WTC11 (cell line): ENCODE measurements at places on chromosomes 3 and 15.

DNA sequence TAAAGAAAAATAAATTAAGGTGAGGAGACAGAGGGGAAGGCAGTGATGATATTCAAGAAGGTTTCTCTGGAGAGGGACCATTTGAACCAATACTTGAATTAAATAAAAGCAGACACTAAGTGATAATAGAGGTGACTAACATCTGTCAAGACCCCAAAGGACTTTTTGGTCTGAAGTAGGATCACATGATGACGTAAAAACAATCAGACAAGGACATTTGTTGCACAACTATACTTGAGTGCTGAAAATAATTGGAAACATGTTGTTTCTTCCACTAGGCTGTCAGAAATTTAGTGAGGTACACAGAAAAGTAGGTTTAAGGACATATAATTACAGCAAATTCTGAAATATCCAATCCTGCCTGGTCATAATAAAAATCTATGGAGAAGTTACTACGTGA lies 179.5 kb downstream of the WNT5A start:
- H3K27me3 ChIP-seq: no peaks in the 10 kb centered on the region
- no peak overlapping the region for H3K4me3 ChIP-seq
- DNase-seq: no peak
- H3K27ac ChIP-seq: no peak overlapping the region

GRCh38 chr3:139343895-139344856 lies at the start of gene MRPS22:
Gene MRPS22 (plus strand): TSS chr3:139344020. CDS start chr3:139344027, 7 bp downstream.
- H3K36me3 ChIP-seq: peaks cover 15% of the 10 kb centered on the region
- H3K27me3 ChIP-seq: peaks cover 31% of the 10 kb centered on the region
- H3K4me1 ChIP-seq: no peaks in the 10 kb centered on the region; the same call in 1 of the 2 replicates
- DNase-seq: peak; percentile 74
- H3K4me3 ChIP-seq: no peak within 1 kb of the TSS; the same call in 1 of the 2 replicates
- no peak within 1 kb of the TSS for H3K27ac ChIP-seq

DNA sequence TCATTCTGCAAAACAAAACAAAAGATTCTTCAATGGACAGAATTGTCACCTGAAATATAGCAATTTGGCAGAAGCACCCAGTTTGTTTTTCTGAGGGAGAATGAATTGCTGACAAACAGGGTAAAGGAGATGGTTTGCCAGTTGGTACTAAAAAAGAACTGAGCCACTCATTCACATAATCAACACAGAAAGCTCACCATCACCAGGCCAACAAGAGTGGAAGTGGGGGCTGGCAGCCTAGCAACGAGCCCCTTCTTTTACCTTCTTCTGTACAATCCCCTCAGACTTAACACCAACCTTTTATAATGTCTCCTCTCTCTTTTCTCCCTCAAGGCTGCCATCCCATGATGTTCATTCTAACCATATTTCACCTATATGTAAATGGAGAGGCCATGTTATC lies 5.9 kb downstream of the TOP2B start:
- H3K4me1 ChIP-seq: peaks cover 52% of the 10 kb centered on the region
- H3K4me3 ChIP-seq: no peak overlapping the region
- no peak overlapping the region; the same call in 1 of the 2 replicates for H3K27ac ChIP-seq

GRCh38 chr15:90617171-90617570 lies 87.4 kb downstream of the CRTC3 start:
- H3K27me3 ChIP-seq: no peaks in the 10 kb centered on the region
- DNase-seq: no peak

- peaks cover 24% of the 10 kb centered on the region for H3K4me1 ChIP-seq
- no peak for DNase-seq
- no peaks in the 10 kb centered on the region; the same call in 1 of the 2 replicates for H3K27me3 ChIP-seq
- H3K27ac ChIP-seq: peak overlapping the region; percentile 7; the same call in 1 of the 2 replicates
- peaks cover 18% of the 10 kb centered on the region for H3K36me3 ChIP-seq
Observed at GRCh38 chr3:57943525-57944495, 64.4 kb upstream of the FLNB start.

- peak; percentile 20 for DNase-seq
- H3K27ac ChIP-seq: no peak overlapping the region
- H3K27me3 ChIP-seq: no peaks in the 10 kb centered on the region
- H3K36me3 ChIP-seq: no peaks in the 10 kb centered on the region
- no peaks in the 10 kb centered on the region for H3K4me1 ChIP-seq
- no peak overlapping the region for H3K4me3 ChIP-seq
Observed at GRCh38 chr3:135125171-135125801, 330.2 kb downstream of the EPHB1 start.

DNA sequence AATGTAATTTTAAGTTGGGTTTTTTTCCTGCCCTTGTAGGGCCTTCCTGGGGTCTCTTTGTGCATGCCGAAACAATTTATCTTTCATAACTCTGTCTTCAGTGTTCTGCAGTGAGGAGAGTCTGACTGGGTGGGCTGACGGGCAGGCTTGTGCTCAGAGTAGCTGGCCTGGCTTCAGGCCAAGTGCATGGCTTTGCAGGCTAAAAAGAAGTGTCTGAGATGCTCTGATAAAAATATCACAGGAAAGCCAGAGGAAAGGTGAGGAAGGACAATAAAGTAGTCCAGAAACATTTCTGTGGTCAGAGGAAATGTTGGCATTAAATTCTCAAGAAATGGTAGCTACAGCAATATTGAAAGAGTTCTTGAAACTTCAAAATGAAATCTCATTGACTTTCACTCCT lies 25.5 kb downstream of the ST3GAL6 start:
- H3K4me3 ChIP-seq: no peak overlapping the region
- no peak for DNase-seq
- no peaks in the 10 kb centered on the region for H3K36me3 ChIP-seq
- H3K27ac ChIP-seq: peak overlapping the region; percentile 72; the same call in 1 of the 2 replicates
- H3K4me1 ChIP-seq: peaks cover 4% of the 10 kb centered on the region; the same call in 1 of the 2 replicates
- H3K27me3 ChIP-seq: no peaks in the 10 kb centered on the region

DNA sequence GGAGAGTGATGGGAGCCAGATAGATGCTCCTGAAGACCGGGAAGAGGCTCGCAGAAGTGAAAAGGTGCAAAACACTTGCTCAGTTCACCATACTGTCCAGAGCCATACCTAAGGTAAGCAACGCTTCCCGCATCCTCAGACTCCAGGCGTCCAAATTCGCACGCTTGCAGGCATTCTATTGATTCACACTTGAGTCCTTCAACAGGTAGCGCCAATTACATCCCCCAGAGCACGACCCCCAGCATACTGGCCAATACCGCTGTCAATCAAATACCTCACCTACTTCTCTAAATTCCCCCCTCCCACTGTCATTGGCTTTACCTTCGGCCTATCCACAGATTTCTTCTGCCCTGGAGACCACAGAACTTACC lies 361 bp upstream of the STXBP5L start:
- H3K4me1 ChIP-seq: peaks cover 11% of the 10 kb centered on the region
- peak overlapping the region; percentile 91 for H3K4me3 ChIP-seq
- H3K36me3 ChIP-seq: peaks cover 7% of the 10 kb centered on the region
- DNase-seq: no peak
- peak overlapping the region; percentile 48 for H3K27ac ChIP-seq

- H3K4me1 ChIP-seq: peaks cover 20% of the 10 kb centered on the region
- DNase-seq: peak; percentile 22
- no peak overlapping the region for H3K27ac ChIP-seq
- no peaks in the 10 kb centered on the region for H3K36me3 ChIP-seq
Observed at GRCh38 chr3:63279005-63279841, 1.1 kb downstream of the SYNPR start.

DNA sequence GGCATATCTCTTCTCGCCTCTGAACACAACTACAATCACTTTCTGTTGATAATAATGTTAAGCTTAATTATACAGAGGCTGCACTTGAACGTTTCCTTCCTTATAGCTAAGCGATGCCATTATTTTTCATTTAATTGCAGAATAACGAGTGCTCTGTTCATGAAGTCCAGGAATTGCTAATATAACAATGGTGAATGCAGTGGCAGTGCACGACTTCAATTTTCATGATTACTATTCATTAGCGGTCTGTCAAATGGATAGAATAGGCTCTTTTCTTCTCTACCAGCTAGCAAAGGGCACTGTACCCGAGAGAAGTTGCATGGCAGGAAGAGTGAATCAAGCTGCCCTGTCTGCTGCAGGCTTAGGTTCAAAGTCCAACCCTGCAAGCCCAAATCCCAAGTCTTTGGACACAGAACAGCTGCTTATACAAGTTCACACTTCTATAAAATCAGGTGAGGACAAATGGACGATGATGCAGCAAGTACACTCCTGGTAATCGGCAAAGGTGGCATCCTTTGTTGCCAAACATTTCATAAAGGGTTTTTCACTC lies 75.6 kb downstream of the PDZRN3 start:
- DNase-seq: no peak
- H3K4me3 ChIP-seq: no peak overlapping the region
- 0 out of 2 replicates have a peak, but pooled peaks cover 2% of the 10 kb centered on the region for H3K36me3 ChIP-seq
- H3K4me1 ChIP-seq: peaks cover 22% of the 10 kb centered on the region
- H3K27ac ChIP-seq: no peak overlapping the region
- H3K27me3 ChIP-seq: peaks cover 4% of the 10 kb centered on the region

- no peaks in the 10 kb centered on the region for H3K36me3 ChIP-seq
- no peaks in the 10 kb centered on the region for H3K27me3 ChIP-seq
- no peaks in the 10 kb centered on the region; the same call in 1 of the 2 replicates for H3K4me1 ChIP-seq
- DNase-seq: no peak
- H3K4me3 ChIP-seq: no peak overlapping the region
Observed at GRCh38 chr15:65215496-65215895, 4.2 kb upstream of the CILP start.

DNA sequence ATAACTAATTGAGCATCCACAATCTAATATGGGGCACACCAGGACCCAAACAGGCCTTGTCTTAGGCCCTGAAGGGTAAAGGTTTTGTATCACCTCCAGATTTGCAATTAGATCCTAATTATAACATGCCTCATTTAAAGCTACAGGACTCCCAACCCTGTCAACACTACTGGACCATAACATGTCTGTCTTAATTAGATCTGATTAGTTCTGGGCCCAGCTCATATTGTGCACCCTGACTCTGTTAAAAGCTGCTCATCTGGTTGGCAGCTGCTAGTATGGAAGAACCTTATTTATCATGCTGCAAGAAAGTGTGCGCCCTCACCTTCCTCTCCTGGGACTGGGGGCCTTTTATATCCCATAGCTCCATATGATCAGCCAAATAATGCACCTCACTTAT lies 457.8 kb downstream of the ROBO1 start:
- H3K27me3 ChIP-seq: no peaks in the 10 kb centered on the region
- no peak overlapping the region for H3K27ac ChIP-seq
- peaks cover 31% of the 10 kb centered on the region for H3K4me1 ChIP-seq
- H3K4me3 ChIP-seq: no peak overlapping the region

DNA sequence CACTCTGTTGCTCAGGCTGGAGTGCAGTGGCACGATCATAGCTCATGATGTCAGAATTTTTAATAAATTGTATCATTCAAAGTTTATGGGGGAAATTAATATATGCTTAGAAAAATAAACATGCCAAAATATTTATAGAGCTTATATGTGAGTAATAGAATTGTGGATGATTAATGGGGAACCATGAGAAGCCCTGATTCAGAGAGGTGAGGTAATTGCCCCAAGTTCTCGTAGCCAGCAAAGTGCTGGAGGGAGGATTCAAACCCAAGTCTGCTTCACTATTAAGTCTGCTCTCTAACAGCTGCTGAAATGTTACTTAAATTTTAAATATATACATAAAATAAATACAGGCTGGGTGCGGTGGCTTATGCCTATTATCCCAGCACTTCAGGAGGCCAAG lies 26.2 kb upstream of the IGF2BP2 start:
- H3K4me3 ChIP-seq: no peak overlapping the region
- DNase-seq: no peak
- peaks cover 6% of the 10 kb centered on the region for H3K4me1 ChIP-seq
- H3K36me3 ChIP-seq: peaks cover 1% of the 10 kb centered on the region; the same call in 1 of the 2 replicates
- no peak overlapping the region for H3K27ac ChIP-seq

DNA sequence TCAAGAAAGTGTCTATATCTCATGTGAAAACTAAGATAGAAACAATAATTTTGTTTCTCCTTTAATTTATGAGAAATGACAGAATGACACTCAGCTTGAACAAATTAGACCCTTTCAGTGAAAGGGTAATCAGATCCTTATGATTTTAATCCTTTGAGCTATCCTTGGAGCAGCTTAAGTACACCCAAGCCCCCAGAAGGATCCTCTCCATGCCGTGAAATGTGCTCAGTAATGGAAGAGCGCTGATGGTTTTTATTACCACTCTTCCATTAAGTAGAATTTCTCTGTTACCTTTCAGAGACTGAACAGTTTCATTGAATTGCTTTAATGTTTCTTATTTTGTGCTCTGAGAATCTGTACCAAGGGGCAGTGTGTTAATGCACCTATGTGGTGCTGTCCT lies 54.3 kb downstream of the HMG20A start:
- H3K27ac ChIP-seq: peak overlapping the region; percentile 78
- peaks cover 51% of the 10 kb centered on the region for H3K36me3 ChIP-seq
- H3K4me3 ChIP-seq: no peak overlapping the region
- no peak for DNase-seq

- no peaks in the 10 kb centered on the region for H3K27me3 ChIP-seq
- H3K4me3 ChIP-seq: no peak overlapping the region
- H3K27ac ChIP-seq: peak overlapping the region; percentile 35; the same call in 1 of the 2 replicates
- peaks cover 3% of the 10 kb centered on the region; the same call in 1 of the 2 replicates for H3K4me1 ChIP-seq
- no peak for DNase-seq
- no peaks in the 10 kb centered on the region for H3K36me3 ChIP-seq
Observed at GRCh38 chr3:15300323-15301078, 31.9 kb downstream of the SH3BP5 start.

- H3K27me3 ChIP-seq: no peaks in the 10 kb centered on the region
- H3K36me3 ChIP-seq: peaks cover 12% of the 10 kb centered on the region; the same call in 1 of the 2 replicates
- H3K4me3 ChIP-seq: no peak overlapping the region
- H3K27ac ChIP-seq: no peak overlapping the region
- peaks cover 19% of the 10 kb centered on the region for H3K4me1 ChIP-seq
Observed at GRCh38 chr3:126439968-126440708, 35.6 kb downstream of the ZXDC start.

DNA sequence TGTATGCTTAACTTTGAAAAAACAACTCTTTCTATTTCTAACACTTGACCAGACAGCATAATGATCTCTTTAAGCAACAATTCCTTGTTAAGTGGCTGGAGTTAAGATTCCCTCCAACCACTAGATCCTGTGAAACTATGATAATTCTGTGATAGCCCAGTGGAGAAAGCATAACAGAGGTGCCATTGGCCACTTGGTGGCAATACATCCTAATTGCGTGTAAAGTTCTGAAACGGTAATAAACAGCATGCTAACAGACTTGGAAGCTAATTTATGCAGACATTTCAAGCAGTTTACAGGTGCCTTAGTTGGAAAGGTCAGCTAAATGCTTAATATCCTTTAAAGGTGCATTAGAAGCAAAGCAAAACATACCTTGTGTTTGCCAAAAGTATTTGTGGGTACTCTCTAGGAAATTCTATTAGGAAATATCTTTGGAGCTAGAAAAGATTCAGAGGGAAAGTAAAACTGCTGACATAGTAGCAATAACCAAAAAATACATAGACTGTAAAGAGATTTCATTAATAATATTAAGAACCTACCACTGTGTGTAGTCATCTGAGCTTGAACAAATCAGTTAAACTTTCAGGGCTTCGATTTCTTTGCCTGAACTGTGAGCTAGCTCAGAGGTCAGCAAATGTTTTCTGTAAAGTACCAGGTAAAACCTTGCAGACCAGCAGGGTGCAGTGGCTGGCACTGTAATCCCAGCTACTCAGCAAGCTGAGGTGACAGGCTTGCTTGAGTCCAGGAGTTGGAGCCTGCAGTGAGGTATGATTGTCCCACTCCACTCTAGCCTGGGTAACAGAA lies 19.0 kb upstream of the CSTA start:
- no peaks in the 10 kb centered on the region for H3K27me3 ChIP-seq
- H3K27ac ChIP-seq: no peak overlapping the region
- no peaks in the 10 kb centered on the region for H3K36me3 ChIP-seq
- no peak overlapping the region for H3K4me3 ChIP-seq
